Immature natural killer cell (primary cell): ENCODE measurements at places on chromosomes 3 and 15.

- H3K27me3 ChIP-seq: peaks cover 11% of the 10 kb centered on the region
- H3K27ac ChIP-seq: no peak overlapping the region
- H3K36me3 ChIP-seq: peaks cover 7% of the 10 kb centered on the region
- H3K4me1 ChIP-seq: no peaks in the 10 kb centered on the region
- H3K4me3 ChIP-seq: no peak overlapping the region
- no peak for DNase-seq
Observed at GRCh38 chr3:194237110-194237509, 101.2 kb downstream of the HES1 start.

DNA sequence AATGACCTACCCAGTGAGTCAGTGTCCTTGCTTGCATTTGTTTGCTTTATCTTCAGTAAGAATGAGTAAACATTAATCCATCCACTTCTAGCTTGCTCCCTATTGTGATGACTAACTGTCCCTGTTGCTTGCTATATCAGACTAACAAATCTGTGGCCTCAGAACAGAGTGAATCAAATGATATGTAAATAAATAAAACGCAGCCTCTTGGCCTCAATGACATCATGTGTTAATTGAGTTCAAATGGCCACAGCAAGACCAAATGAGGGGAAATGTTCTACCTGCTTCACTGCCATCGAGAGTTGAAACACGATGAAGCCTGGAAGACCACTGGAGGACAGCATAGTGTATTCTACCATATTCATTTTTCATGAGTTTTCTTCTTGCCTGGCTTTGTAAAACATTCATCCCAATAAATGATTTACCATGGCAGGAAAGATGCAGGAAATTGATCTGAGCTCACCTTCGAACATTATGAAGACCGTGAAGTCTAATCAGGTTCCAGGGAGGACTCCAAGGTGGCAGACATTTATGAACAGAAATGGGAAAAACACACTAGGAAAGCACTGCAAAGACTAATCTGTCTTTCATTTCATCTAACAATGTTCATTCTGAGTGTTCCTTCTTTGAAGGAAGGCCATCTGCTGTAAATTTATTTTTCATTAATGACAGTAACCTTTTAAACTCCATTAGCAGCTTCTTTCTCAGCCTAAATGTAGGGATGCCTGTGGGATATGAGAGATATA, 1144.5 kb downstream of the TUSC7 start:
- no peak overlapping the region for H3K4me3 ChIP-seq
- no peak for DNase-seq
- H3K27me3 ChIP-seq: no peaks in the 10 kb centered on the region
- no peak overlapping the region for H3K27ac ChIP-seq
- H3K36me3 ChIP-seq: no peaks in the 10 kb centered on the region

GRCh38 chr15:51842852-51843737, 13.6 kb downstream of the TMOD3 start:
- H3K27ac ChIP-seq: no peak overlapping the region
- H3K4me3 ChIP-seq: no peak overlapping the region
- no peak for DNase-seq

DNA sequence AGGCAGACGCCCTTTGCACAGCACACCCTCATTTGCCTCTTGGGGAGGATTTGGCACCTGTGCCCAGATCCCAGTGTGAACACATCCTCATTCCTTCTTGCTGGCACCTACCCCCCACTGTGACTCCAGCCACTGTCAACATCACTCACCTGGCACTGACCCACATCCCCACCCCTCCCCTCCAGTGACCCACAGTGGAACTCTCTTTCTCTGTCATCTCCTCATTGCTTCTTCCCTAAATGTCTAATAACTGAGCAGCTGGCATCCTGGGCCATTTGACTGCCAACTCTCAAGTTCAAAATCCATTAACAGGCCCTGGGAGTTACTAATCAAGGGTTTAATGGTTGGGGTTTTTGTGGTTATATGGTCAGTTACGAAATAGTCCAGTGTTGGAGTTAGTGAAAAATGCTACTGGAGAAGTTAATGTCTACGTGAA, 14.4 kb downstream of the SNAPC5 start:
- H3K27me3 ChIP-seq: peaks cover 4% of the 10 kb centered on the region
- H3K4me3 ChIP-seq: no peak overlapping the region
- peaks cover 7% of the 10 kb centered on the region for H3K36me3 ChIP-seq

- no peak for DNase-seq
- H3K27ac ChIP-seq: no peak overlapping the region
- no peaks in the 10 kb centered on the region for H3K4me1 ChIP-seq
- H3K4me3 ChIP-seq: no peak overlapping the region
- H3K27me3 ChIP-seq: peaks cover 2% of the 10 kb centered on the region
Observed at GRCh38 chr3:58672451-58672850, 5.9 kb upstream of the FAM3D start.

GRCh38 chr3:13227315-13228165, 154.3 kb upstream of the IQSEC1 start:
- no peaks in the 10 kb centered on the region for H3K36me3 ChIP-seq
- H3K27me3 ChIP-seq: peaks cover 6% of the 10 kb centered on the region
- H3K4me3 ChIP-seq: no peak overlapping the region
- H3K27ac ChIP-seq: no peak overlapping the region
- DNase-seq: no peak

- no peaks in the 10 kb centered on the region for H3K36me3 ChIP-seq
- no peak overlapping the region for H3K4me3 ChIP-seq
- DNase-seq: no peak
- H3K27me3 ChIP-seq: peaks cover 8% of the 10 kb centered on the region
- no peaks in the 10 kb centered on the region for H3K4me1 ChIP-seq
Observed at GRCh38 chr3:170745211-170745718, 124.7 kb downstream of the RPL22L1 start.

GRCh38 chr3:122921791-122922651, 105.5 kb downstream of the SEMA5B start:
- H3K4me1 ChIP-seq: peaks cover 6% of the 10 kb centered on the region
- no peaks in the 10 kb centered on the region for H3K36me3 ChIP-seq
- no peak for DNase-seq
- no peak overlapping the region for H3K27ac ChIP-seq

DNA sequence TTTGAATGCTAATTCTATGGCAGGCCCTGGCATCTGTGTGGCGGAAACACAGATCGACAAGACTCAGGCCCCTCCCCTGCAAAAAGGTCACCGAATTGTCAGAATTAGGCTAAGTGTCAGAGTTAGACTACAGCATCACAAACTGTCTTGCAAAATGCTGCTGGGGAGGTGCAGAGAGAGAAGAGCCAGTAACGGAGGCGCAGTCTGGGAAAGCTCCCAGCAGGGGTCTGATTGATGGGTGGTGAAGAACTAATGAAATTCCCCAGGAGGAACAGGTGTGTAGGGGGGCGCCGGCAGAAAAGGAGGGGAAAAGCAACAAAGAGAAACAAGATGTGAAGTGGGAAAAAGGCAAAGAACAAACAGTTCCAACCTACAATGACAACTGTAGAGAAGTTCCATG, 72.7 kb upstream of the TAMM41 start:
- no peaks in the 10 kb centered on the region for H3K36me3 ChIP-seq
- peaks cover 2% of the 10 kb centered on the region for H3K27me3 ChIP-seq
- DNase-seq: no peak

GRCh38 chr3:17052363-17052762, 167.6 kb downstream of the PLCL2 start:
- peaks cover 52% of the 10 kb centered on the region for H3K36me3 ChIP-seq
- peaks cover 57% of the 10 kb centered on the region for H3K4me1 ChIP-seq
- no peak overlapping the region for H3K4me3 ChIP-seq
- no peaks in the 10 kb centered on the region for H3K27me3 ChIP-seq

- no peaks in the 10 kb centered on the region for H3K27me3 ChIP-seq
- no peak for DNase-seq
- H3K4me3 ChIP-seq: no peak overlapping the region
- H3K4me1 ChIP-seq: peaks cover 16% of the 10 kb centered on the region
Observed at GRCh38 chr3:4568841-4569240, 75.7 kb downstream of the ITPR1 start.

DNA sequence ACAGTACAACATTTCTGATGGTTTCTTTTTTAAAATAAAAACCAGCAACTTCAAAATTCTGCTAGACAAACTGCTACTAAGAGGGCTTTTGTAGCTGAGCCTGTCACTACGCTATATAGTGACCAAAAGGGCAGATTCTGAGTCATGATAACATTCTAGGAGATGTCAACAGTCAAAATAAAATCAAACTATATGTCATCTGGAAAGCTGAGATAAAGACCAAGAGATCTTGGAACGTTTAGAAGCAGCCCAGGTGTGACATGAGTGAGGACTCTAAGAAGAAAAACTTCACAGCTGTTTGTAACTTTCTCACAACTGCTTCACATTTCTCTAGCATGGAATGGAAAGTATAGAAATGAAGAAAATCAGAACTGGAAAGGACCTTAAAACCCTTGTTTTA, 84.6 kb downstream of the FILIP1L start:
- no peaks in the 10 kb centered on the region for H3K27me3 ChIP-seq
- no peak overlapping the region for H3K27ac ChIP-seq
- no peaks in the 10 kb centered on the region for H3K4me1 ChIP-seq
- H3K36me3 ChIP-seq: no peaks in the 10 kb centered on the region
- no peak overlapping the region for H3K4me3 ChIP-seq
- no peak for DNase-seq

- H3K36me3 ChIP-seq: no peaks in the 10 kb centered on the region
- no peak overlapping the region for H3K4me3 ChIP-seq
- no peak for DNase-seq
Observed at GRCh38 chr3:55592572-55592971, 105.5 kb upstream of the WNT5A start.

DNA sequence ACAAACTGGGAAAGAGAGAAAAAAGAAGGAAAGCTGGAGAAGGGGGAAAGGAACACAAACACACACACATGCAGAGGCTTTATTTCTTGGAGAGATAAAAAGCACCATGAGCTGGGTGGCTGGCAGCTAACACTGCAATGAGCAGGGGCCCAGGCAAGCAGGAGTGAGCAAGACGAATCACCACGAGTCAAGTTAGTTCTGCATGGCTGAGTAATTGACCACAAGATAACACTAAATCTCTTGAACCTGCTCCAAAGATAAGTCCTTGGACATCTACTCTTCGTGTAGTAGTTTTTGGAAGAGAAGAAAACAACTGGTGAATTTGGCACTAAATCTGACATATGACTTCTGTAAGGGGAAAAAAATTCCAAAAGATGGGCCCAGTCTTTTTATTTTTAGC, 100.9 kb downstream of the MYO5A start:
- no peak for DNase-seq
- peaks cover 17% of the 10 kb centered on the region for H3K36me3 ChIP-seq
- H3K27me3 ChIP-seq: no peaks in the 10 kb centered on the region

GRCh38 chr3:178244733-178245709, 291.2 kb upstream of the KCNMB2 start:
- H3K27ac ChIP-seq: no peak overlapping the region
- no peaks in the 10 kb centered on the region for H3K4me1 ChIP-seq
- DNase-seq: no peak
- no peak overlapping the region for H3K4me3 ChIP-seq
- no peaks in the 10 kb centered on the region for H3K36me3 ChIP-seq
- peaks cover 4% of the 10 kb centered on the region for H3K27me3 ChIP-seq

- H3K36me3 ChIP-seq: no peaks in the 10 kb centered on the region
- H3K27me3 ChIP-seq: peaks cover 2% of the 10 kb centered on the region
- DNase-seq: no peak
- no peak overlapping the region for H3K27ac ChIP-seq
- no peak overlapping the region for H3K4me3 ChIP-seq
Observed at GRCh38 chr15:41599061-41599460, 40.0 kb downstream of the TYRO3 start.

DNA sequence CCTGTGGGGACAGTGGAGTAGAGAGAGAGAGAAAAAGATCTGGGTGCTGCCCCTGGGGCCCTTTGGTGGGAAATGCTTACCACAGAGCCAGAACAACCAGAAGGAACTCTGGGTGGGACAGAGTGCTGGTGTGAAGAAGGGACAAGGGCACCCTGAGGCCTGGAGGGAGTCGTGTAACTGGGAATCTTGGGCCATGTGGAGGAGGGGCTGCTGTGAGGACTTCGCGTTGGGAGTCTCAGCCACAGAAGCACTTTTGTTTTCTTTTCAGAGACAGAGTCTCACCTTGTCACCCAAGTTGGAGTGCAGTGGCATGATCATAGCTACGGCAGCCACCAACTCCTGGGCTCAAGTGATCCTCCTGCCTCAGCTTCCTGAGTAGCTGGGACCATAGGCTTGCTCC, 24.3 kb downstream of the XYLB start:
- H3K36me3 ChIP-seq: peaks cover 27% of the 10 kb centered on the region
- H3K4me1 ChIP-seq: peaks cover 33% of the 10 kb centered on the region
- DNase-seq: no peak
- no peak overlapping the region for H3K4me3 ChIP-seq
- no peak overlapping the region for H3K27ac ChIP-seq

GRCh38 chr3:1272546-1273265, 179.9 kb downstream of the CNTN6 start:
- H3K4me3 ChIP-seq: no peak overlapping the region
- H3K27me3 ChIP-seq: peaks cover 2% of the 10 kb centered on the region
- H3K36me3 ChIP-seq: no peaks in the 10 kb centered on the region
- DNase-seq: no peak
- no peak overlapping the region for H3K27ac ChIP-seq

- H3K27me3 ChIP-seq: peaks cover 7% of the 10 kb centered on the region
- no peak for DNase-seq
- no peak overlapping the region for H3K27ac ChIP-seq
- H3K36me3 ChIP-seq: no peaks in the 10 kb centered on the region
- no peak overlapping the region for H3K4me3 ChIP-seq
- H3K4me1 ChIP-seq: no peaks in the 10 kb centered on the region
Observed at GRCh38 chr15:59904450-59905135, 99.5 kb upstream of the FOXB1 start.

DNA sequence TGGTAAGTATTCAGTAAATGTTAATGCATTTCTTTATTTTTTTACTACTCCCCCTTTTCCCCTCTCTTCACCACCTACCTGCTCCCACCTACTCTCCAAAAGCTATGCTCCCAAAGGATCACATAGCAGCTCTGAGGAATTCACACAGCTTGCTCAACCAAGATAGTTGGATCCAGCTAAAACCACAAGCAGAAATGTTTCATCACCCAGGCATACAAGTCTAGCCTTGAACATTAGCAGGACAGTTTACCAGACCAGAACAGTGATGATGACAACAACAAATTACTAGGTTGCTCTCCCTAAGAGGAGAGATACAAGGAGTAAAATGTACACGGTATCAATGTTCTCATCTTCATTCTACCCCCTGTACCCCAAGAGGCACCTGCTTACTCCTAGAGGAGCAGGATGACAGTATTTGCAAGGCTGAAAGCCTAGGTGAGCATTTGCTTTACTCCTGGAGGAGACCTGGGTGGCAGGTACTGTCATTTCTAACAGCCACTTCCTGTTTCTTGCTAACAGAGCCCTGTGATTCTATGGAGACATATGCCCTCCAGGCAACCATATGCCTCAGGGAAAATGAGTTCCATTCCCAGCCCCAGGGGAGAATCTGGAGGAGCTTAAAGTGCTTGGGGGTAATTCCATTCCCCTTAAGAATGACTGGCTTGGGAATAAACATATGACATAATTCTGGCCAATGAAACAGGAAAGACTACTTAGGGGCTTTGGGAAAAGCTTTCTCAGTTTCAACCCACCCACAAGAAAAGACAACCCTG, 237.5 kb downstream of the NTRK3 start:
- H3K27me3 ChIP-seq: peaks cover 2% of the 10 kb centered on the region
- no peak overlapping the region for H3K4me3 ChIP-seq
- no peaks in the 10 kb centered on the region for H3K4me1 ChIP-seq
- no peak overlapping the region for H3K27ac ChIP-seq
- no peaks in the 10 kb centered on the region for H3K36me3 ChIP-seq

- H3K27ac ChIP-seq: no peak overlapping the region
- no peak for DNase-seq
- H3K27me3 ChIP-seq: no peaks in the 10 kb centered on the region
- no peaks in the 10 kb centered on the region for H3K36me3 ChIP-seq
Observed at GRCh38 chr3:168952551-168952950, 711.0 kb downstream of the MECOM start.

- no peak overlapping the region for H3K27ac ChIP-seq
- no peak overlapping the region for H3K4me3 ChIP-seq
- H3K4me1 ChIP-seq: peaks cover 27% of the 10 kb centered on the region
- peaks cover 3% of the 10 kb centered on the region for H3K27me3 ChIP-seq
- DNase-seq: no peak
Observed at GRCh38 chr3:123082370-123083065, 15.7 kb downstream of the PDIA5 start.
